Activated CD4-positive, alpha-beta memory T cell treated with anti-CD3 and anti-CD28 coated beads, Interleukin-2, amount 10 ng/mL, durations not matched to agents 7 days and 5 days (primary cell): ENCODE measurements at places on chromosomes 2 and 18.

DNA sequence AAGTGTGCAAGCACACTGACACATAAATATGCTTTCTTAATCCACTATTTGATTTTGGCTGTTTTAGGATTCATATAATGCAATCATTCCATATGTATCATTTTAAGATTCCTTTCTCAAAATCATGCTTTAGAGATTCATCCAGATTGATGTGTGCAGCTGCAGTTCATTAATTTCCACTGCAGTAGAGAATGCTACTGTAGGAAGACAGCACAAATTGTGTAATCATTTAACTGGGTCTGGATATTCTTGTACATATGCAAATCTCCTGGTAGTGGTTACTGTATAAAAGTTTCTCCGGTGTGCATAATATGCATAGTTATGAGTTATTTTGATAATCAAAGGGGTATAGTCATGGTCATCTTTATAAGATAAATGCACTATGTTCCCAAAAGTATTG, 502.5 kb upstream of the ACVR2A start:
- DNase-seq, result no peak

DNA sequence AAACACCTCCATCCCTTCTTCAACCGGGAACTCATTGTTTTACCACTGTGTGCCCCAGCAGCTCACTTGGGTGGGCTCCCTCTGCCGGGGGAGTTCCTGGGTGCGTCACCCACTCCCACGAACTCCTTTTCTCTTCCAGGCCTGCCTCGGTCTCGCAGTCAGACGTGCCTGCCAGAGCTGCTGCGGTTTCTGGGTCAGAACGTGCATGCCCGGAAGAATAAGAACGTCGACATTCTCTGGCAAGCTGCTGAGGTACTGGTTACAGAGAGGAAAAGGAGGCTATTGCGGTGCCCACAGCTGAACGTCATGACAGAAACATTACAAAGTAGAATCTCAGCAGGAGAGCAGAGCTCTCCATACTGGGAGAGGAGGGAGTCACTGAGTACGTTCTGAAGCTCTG, 35.6 kb downstream of the COA5 start:
- no peak for DNase-seq

DNA sequence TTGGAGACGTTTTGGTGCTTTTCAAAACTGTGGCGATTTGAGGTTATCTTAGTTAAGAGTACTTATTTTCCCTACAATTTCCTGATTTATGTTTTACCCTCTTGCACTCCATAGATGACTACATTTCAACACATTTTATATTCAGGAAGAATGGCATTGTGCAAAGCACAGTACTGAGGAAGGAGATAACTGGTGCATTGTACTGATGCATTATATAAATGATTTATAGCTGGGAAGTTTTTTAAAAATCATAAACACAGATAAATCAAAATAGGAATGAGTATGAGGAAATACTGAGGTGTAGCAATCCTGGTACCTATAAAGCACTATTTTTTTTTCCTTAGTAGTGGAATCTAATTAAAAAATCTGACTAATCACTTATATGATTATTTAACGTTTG, 5.6 kb downstream of the REL start:
- DNase-seq, result no peak

GRCh38 chr18:8799596-8800441, 94.5 kb downstream of the MTCL1 start:
- no peak for DNase-seq

- DNase-seq, result no peak
Observed at GRCh38 chr18:3607309-3608098, 157.5 kb downstream of the TGIF1 start.

DNA sequence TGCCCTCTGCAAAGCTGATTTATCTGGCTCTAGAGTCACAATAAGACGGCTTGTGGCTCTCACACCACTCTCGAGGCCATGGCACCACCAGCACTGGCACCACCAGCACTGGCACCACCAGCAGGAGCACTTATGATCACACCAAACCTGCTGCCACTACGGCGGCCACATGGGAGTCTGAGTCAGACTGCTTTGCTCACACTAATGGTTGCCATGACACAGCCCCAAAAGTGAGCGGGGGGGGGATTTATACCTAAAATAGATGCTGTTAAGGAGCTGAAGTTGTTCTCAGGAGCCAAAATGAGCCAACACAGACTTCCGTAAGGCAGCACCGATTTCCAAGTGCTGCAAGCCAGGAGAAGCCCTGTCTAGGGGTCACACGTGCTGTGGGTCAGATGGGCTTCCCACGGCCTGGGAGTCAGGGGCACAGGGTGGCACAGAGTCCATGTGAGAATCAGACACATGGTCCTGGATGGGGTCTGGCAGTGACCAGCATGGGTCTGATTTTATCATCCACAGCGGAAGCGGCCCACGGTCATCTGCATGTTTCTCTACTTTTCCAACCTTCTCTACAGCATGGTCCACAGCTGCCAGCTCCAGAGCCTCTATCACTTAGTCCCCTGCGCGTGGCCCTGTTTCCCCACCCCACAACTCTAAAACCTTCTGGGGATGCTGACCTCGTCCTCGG, 16.7 kb downstream of the DNMT3A start:
- DNase-seq, result no peak

- no peak for DNase-seq
Observed at GRCh38 chr18:3400567-3401296, 49.2 kb upstream of the TGIF1 start.

- DNase-seq, result no peak
Observed at GRCh38 chr2:185279999-185280398, 458.6 kb upstream of the FSIP2 start.

DNA sequence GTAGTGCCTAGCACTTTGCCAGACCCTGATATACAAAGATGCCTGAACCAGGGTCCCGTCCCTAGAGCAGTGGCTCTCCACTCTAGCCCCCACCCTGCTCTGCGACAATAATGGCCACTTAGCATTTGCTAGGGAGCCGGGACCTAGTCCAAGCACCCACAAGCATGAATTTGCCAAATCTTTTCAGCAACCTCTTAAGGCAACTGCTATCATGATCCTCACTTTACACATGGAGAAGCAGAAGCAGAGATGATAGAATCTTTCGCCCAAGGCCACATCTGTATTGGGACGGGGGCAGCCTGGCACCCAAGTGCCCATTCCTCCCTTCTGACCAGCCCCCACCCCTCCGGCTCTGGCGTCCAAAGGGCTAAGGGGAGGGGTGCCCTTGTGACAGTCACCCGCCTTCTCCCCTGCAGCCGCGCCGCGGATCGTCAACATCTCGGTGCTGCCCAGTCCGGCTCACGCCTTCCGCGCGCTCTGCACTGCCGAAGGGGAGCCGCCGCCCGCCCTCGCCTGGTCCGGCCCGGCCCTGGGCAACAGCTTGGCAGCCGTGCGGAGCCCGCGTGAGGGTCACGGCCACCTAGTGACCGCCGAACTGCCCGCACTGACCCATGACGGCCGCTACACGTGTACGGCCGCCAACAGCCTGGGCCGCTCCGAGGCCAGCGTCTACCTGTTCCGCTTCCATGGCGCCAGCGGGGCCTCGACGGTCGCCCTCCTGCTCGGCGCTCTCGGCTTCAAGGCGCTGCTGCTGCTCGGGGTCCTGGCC, 13.0 kb downstream of the SIGLEC15 start:
- DNase-seq, result no peak
